Ascending aorta (tissue), 2 donors: ENCODE measurements at places on chromosomes 7 and 10. TPM values are rescaled to one million over a fixed set of nuclear protein-coding genes. Genes with fewer than 3 reads are reported as not detected.

GRCh38 chr10:80538481-80539185 lies 931 bp downstream of the SH2D4B start:
- H3K36me3 ChIP-seq, result no peaks in the 10 kb centered on the region
- no peak overlapping the region for H3K4me3 ChIP-seq
- H3K27me3 ChIP-seq, result no peaks in the 10 kb centered on the region
- no peak for DNase-seq
- no peak overlapping the region for H3K27ac ChIP-seq

Gene LLCFC1
- total RNA-seq, result not detected

Gene WNT16
- not detected for total RNA-seq

DNA sequence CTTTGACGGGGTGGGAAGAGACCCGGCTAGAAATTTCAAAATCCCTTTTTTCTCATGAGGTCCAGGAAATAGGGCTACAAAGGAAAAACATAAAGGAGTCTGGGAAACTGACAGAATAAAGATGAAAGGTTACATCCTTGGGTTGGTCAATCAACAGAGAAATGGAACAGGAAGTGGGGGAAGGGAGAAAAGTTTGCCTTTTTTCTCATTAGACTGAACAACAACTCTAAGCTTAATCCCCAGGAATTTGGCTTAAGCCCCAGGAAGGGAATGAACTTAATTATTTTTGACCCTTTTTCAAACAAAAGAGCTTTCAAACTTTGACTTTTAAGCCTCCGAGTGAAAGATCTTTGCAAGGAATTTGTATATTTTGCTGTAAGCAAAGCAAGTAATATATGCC lies 32.7 kb downstream of the LGI1 start:
- no peaks in the 10 kb centered on the region for H3K27me3 ChIP-seq
- H3K27ac ChIP-seq, result no peak overlapping the region
- H3K4me1 ChIP-seq, result no peaks in the 10 kb centered on the region
- no peaks in the 10 kb centered on the region for H3K36me3 ChIP-seq
- DNase-seq, result no peak
- H3K4me3 ChIP-seq, result no peak overlapping the region

Gene MKI67
- total RNA-seq, result 0.64 TPM

DNA sequence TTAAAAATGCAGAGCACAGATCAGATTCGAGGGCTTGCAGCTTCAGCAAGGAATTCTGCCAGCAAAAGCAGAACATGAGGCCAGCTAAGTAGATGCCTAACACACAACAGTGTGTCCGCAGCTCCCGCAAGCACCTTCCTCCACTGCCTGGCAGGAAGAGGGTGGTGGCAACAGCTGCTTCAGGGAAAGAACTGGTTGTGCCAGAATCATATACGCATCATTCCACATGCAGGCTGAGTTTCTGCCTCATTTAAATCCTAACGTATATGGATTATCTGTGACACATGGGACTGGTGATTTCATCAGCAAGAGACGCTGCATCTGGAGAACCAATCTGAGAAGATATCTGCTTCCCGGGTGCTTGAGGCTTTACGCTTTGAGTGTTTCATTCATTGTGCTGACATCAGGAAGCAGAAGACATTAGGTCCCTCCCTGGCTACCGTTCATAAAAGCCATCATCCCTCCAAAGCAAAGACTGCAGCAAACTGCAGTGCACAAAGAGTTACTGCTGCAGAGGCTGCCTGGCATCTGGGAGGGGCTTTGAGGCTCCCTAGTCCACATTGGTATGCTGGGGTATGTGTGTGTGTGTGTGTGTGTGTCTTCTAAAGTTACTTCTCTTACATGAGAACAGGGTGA lies 78.8 kb downstream of the FAM13C start:
- H3K27ac ChIP-seq, result no peak overlapping the region
- H3K4me1 ChIP-seq, result no peaks in the 10 kb centered on the region
- DNase-seq, result no peak
- no peaks in the 10 kb centered on the region for H3K27me3 ChIP-seq
- H3K4me3 ChIP-seq, result no peak overlapping the region

Gene ST8SIA6
- not detected for total RNA-seq

DNA sequence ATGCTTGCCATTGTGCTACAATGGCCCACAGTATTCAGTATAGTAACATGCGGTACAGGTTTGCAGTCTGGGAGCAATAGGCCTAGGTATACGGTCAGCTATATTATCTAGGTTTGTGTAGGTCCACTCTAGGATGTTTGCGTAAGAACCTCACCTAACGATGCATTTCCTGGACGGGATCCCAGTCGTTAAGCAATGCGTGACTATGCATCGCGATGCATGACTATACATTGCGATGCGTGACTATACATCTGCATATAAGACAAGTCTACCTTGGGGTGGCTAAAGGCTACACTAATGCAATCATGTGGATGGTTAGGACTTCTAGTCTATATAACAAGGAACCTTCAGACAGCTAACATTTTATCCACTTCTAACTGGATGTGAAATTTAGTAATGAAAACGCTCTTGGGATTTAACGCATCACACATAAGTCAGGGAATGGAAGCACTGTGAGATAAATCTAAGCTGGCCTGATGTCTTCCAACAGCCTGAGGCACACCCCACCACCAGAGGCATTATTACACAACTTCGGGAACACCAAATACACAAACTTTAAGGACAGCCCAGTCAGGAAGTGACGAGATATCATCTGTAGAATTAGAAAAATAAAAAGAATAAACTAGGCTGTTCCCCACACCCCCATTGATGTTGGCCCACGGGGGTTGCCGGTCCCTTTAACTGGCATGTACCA lies 9.2 kb downstream of the GNA12 start:
- H3K27me3 ChIP-seq, result no peaks in the 10 kb centered on the region
- H3K27ac ChIP-seq, result no peak overlapping the region
- no peaks in the 10 kb centered on the region for H3K4me1 ChIP-seq
- no peaks in the 10 kb centered on the region for H3K36me3 ChIP-seq
- DNase-seq, result no peak
- no peak overlapping the region for H3K4me3 ChIP-seq

Gene IFIT1B
- not detected for total RNA-seq

GRCh38 chr10:73248259-73248724 lies 1.2 kb upstream of the DNAJC9 start:
- peak overlapping the region; percentile 83 for H3K27ac ChIP-seq
- H3K4me3 ChIP-seq, result no peak overlapping the region
- DNase-seq, result no peak
- no peaks in the 10 kb centered on the region for H3K27me3 ChIP-seq
